ENCODE measurements at places on chromosomes 4 and X. TPM values are rescaled to one million over a fixed set of nuclear protein-coding genes. Genes with fewer than 3 reads are reported as not detected.
A peak's percentile ranks its signal among the peaks of the same experiment; 100 is the strongest.

DNA sequence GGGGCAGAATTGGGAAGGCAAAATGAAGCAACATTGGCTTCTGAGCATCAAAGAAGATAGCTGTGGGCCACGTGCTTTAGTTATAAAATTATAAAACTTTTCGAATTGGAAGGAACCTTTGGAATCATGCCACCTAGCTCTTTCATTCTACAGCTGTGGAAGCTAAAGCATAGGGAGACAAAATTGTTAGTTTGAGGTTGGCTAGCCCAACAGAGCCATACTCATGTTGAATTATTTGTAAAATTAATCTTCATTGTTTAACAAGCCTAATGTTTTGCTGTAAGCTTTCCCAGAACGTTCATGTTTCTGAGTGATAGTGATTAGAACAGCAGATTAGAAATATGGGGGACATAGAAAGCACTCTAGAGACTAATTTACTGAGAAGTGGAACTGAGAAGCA, 35.9 kb downstream of the HHIP start:
- no peaks in the 10 kb centered on the region for H3K27me3 ChIP-seq
- H3K36me3 ChIP-seq = no peaks in the 10 kb centered on the region
- no peak overlapping the region for H3K4me3 ChIP-seq
- no peak for DNase-seq

DNA sequence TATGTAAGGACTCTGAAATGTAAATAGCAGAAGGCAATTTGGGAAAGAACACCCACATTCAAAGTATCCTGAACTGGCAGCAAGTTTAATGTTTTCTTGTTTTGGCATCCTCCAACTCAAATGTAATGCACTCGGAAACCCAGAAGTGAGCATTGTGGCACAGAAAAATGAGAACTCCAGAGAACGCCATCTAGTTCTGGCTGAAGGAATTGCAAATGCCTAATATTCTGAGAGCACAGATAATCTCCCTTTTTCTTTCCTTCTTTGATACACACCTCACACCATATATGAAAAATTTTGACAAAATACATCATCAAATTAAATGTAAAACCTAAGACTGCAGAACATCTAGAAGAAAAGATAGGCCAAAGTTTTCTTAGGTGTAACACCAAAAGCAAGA, 52.1 kb downstream of the PWWP3B start:
- no peak overlapping the region for H3K27ac ChIP-seq
- no peak for DNase-seq
- no peak overlapping the region for H3K4me3 ChIP-seq
- H3K27me3 ChIP-seq = no peaks in the 10 kb centered on the region
- no peaks in the 10 kb centered on the region for H3K4me1 ChIP-seq

- H3K4me3 ChIP-seq = no peak overlapping the region
- H3K36me3 ChIP-seq = no peaks in the 10 kb centered on the region
- no peak overlapping the region for H3K27ac ChIP-seq
- H3K4me1 ChIP-seq = no peaks in the 10 kb centered on the region
- H3K27me3 ChIP-seq = no peaks in the 10 kb centered on the region
Observed at GRCh38 chr4:93775551-93775950, 53.0 kb upstream of the ATOH1 start.

- H3K27me3 ChIP-seq = no peaks in the 10 kb centered on the region
- H3K4me1 ChIP-seq = no peaks in the 10 kb centered on the region
- H3K36me3 ChIP-seq = no peaks in the 10 kb centered on the region
- H3K27ac ChIP-seq = no peak overlapping the region
- DNase-seq = peak; percentile 27
- H3K4me3 ChIP-seq = no peak overlapping the region
Observed at GRCh38 chr4:184934961-184935360, 83.3 kb upstream of the HELT start.

GRCh38 chr4:87262886-87263285, 42.5 kb upstream of the KLHL8 start:
- no peaks in the 10 kb centered on the region for H3K27me3 ChIP-seq
- peaks cover 3% of the 10 kb centered on the region for H3K4me1 ChIP-seq
- no peak overlapping the region for H3K4me3 ChIP-seq
- no peaks in the 10 kb centered on the region for H3K36me3 ChIP-seq

DNA sequence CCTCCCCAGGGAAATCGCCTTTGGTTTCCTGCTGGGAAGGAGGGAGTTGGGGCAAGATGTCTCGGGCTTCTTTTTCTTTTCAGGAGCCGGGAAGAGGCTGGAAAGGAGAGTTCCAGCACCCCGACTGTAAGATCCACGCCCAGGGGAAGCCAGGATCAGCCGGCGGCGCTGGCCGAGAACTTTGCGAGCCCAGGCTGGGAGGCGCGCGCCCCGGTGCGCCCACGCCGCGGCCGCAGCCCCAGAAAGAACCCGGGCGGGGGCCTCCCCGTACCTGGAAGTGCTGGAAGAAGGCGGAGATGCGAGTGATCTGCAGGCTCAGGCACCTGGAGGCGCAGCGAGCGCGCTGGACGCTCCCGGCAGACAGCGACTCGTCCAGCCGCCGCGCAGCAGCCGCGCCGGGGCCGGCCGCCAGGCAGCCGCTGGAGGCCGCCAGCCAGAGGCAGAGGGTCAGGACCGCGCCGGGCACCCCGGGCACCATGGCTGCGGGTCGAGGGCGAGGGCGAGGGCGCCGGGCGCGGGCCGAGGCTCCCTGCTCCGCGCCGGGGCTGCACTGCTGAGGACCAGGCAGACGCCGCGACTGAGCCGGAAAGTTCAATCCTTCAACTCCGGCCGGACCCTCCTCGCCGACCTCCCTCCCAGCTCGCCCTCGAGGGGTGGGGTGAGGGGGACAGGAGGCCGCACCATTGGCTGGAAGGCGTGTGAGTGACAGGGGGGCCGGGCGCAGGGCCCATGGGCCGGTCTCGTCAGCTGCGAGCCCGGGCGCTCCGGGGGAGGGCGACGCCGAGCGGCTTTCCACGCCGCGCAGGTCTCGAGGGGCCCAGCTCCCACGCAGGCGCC, at the start of gene ANOS1:
Gene ANOS1 (minus strand): TSS at position 579 of the 837 bp plus-strand sequence. CDS start 101 bp downstream, at position 478.
- no peaks in the 10 kb centered on the region for H3K27me3 ChIP-seq
- no peaks in the 10 kb centered on the region for H3K36me3 ChIP-seq
- no peak within 1 kb of the TSS for H3K27ac ChIP-seq
- no peak for DNase-seq
- H3K4me1 ChIP-seq = peaks cover 12% of the 10 kb centered on the region

- H3K4me3 ChIP-seq = no peak overlapping the region
- H3K36me3 ChIP-seq = peaks cover 11% of the 10 kb centered on the region
- no peaks in the 10 kb centered on the region for H3K27me3 ChIP-seq
- peaks cover 27% of the 10 kb centered on the region for H3K4me1 ChIP-seq
Observed at GRCh38 chr4:118745357-118745756, 60.2 kb downstream of the METTL14 start.

The IDUA gene
- 28.0 TPM for total RNA-seq

The BEX5 gene
- not detected for total RNA-seq

All from vagina (tissue), 2 donors.